ENCODE measurements at places on chromosomes 3 and 15. TPM values are rescaled to one million over a fixed set of nuclear protein-coding genes. Genes with fewer than 3 reads are reported as not detected.

SLC22A14 gene
- under 0.01 TPM for total RNA-seq

DNA sequence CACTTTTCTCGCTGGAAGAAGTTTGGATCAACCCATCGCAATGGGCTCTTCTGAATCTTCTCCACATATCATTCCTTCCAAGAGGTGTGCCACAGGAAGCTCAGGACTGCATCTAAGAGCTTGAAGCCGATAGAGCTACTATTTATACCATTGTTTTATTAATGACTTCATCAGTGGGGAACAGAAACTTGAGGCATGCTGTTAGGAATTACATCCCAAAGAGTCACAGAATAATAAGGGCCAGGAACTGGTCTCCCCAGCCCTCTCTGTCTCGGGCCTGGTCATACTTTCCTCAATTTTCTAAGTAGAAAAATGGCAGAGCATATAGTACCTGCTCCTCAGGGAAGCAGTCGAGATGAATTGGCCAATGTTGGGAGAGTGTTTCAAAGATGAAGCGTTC is 16.9 kb upstream of the C15orf61 start:
- DNase-seq = no peak

DNA sequence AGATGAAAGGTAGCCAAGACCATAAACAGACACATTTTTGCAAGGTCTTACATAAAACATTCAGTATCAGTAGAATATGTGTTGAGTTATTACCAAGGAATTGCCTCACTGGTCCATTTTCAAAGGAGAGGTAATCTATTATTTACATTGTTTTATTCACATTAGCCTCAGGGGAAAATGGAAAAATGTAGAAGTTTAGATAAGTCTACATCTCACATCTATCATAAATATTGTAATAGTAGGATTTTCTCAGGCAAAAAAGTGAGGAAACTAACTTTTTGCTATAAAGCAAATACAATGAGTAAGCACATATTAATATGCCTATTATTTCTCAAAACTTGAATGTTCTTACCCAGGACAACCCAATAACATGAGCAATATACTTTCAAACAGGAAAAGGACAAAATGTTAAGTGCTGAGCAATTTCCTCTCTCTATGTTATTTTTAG is 184.6 kb upstream of the AGTR1 start:
- no peak for DNase-seq

GRCh38 chr15:71111181-71111565 is 4.1 kb upstream of the THSD4 start:
- DNase-seq = no peak

- no peak for DNase-seq
These were observed 93.7 kb upstream of the RBMS3 start for GRCh38 chr3:29186982-29187725.

TRIM71 gene
- under 0.01 TPM for total RNA-seq

DNA sequence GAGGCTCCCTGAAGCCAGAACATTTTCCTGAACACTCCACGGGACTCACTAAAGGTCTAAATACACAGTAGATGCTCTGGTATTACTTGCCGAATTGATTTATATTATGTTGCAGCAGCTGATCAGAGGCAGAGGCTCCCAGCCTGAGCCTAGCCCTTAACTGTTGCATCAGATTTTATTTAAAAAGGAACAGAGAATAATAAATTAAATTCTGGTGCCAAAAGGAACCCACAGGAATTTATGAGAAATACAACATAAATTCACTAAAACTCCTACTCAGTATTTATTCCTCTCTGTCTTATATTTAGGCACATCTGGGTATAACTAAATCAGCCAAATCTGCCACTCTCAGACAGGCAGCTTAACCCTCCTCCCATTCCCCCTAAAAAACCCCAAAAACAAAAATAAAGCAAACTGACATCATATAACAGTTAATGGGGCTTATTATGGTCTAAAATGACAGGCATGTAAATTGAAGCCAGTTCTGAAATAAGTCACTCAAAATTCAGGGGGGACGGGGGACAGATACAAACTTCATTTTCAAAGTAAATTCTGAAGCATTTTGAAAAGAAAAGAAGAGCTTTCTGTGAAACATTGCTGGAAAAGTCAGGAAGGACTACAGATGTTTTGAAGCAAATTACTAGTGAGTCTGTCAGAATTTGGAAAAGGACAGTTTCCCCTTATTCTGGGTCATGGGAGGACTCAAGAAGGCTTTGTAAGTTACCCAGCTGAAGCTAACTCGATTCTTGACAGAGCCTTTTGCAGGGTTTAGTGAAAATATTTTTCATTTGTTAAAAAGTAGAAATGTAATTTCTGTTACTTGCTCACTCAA is 53.8 kb upstream of the CORO2B start:
- no peak for DNase-seq

PSTPIP1 gene
- 0.25 TPM for total RNA-seq

SI gene
- not detected for total RNA-seq

LRTM1 gene
- not detected for total RNA-seq

GRCh38 chr3:56864090-56864489 is 62.3 kb upstream of the ARHGEF3 start:
- no peak for DNase-seq

SOX2 gene
- total RNA-seq = not detected

GRCh38 chr3:45179163-45179562 is 33.0 kb upstream of the CDCP1 start:
- no peak for DNase-seq

DNA sequence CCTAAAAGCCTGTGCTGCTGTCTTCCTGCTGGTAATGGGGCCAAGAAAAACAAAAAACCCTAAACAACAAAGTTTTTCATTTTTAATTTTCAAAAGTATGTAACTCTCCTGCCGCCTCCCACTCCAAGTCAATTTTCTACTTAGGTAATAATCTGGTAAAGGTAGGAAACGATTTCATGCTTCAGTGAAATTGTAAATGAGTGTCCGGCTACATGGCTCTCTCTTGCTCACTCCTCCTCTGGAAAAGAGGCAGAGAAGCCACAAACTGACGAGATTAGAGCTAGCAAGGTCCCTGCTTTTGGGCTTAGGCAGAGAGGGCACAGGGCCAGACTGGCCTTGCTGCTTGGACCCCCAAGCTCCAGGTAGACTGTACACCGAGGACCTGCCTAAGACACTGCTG is 23.5 kb downstream of the KLHL25 start:
- no peak for DNase-seq

ERICH6 gene
- under 0.01 TPM for total RNA-seq

FYCO1 gene
- total RNA-seq = 8.3 TPM

DNA sequence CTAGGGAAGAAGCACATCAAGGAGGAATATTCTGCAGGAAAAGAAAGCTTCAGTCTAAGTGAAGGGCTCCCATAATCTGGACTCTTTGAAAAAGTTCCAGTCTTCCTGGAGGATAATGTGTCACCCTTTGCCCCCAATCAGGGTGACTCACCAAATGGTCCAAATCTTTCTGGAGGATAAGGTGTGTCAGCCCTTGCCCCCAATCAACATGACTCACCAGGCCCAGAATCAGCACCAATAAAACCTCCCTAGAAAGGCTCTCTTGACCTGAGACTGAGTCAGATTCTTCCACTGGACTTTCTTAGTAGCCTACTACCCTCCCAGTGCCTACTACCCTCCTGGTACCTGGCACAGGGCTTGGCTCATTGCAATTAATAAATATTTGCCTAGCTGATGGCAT is 9.5 kb upstream of the ARL14 start:
- DNase-seq = no peak

DNA sequence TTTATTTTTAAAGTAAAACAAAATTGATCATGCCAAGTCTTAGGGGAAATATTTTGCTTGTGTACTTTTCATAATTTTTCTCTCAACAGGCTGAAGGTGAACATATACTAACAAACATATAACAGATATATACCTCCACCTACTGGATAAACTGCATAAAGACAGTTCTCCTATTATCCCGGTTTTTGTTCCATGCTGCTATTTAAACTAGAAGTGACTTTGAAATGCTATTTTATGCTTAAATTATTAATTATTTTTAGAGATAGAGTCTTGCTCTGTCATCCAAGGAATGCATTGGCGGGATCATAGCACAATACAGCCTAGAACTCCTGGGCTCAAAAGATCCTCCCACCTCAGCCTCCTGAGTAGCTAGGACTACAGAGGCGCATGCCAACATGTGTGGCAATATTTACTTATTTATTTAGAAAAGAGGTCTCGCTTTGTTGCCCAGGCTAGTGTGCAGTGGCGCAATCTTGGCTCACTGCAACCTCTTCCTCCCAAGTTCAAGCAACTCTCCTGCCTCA is 49.8 kb downstream of the ST3GAL6 start:
- peak; percentile 34 for DNase-seq

- DNase-seq = no peak
These were observed 127.1 kb upstream of the RBMS3 start for GRCh38 chr3:29153811-29154210.

- no peak for DNase-seq
These were observed 29.0 kb downstream of the ADCY5 start for GRCh38 chr3:123419850-123420297.

DNA sequence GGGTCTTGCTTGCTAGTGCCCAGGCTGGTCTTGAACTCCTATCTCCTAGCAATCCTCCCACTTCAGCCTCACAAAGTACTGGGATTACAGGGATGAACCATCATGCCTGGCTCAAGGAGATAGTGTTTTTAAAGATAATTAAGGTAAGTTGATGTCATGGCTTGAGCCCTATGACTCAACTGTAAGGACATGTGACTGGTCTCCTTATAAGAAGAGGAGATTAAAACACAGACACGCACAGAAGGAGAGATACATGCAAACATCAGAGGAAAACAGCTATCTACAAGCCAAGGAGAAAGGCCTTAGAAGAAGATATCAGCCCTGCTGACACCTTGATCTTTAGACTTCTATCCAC is 220.4 kb upstream of the GADL1 start:
- DNase-seq = no peak

DNA sequence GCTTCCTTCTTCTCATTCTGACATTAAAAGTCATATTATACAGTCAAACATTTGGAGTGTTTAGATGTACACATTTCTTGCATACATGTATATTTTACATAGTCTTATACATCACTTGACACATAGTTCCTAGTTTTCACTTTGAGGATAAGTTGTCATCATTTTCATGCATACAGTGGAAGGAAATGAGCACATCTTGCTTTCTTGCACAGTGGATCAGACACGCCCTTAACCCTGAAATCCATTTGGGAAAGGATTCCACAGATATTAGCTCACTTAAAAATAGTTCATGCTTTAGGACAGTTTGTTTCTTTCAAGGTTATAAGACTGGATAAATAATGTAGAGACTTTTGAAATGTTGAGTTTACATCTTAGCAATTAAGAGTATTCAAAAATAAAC is 148.6 kb upstream of the MME start:
- no peak for DNase-seq

- DNase-seq = no peak
These were observed 264.2 kb upstream of the TLE3 start for GRCh38 chr15:70361891-70362290.

OR5AC2 gene
- not detected for total RNA-seq

DNA sequence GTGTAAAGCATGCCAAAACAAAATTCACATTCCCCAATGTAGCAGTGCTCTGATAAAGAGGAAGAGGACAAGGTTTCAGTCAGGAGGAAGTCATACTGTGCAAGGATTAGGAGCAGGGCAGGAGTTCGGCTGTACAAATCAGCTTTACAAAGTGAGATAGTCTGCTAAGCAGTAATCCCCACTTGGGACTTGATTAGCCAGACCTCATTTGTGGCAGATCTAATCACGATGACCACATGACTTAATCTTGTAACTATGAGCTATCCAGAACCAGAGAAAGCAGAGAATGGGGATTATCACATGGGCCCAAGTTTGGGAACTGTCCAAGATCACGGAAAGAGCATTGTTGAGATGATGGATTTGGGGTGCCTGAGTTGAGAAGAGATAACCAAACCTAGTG is 7.8 kb downstream of the DCBLD2 start:
- DNase-seq = no peak

GRCh38 chr3:11452885-11453847 is 181.0 kb downstream of the ATG7 start:
- DNase-seq = peak; percentile 86

DNAH12 gene
- total RNA-seq = under 0.01 TPM

DNA sequence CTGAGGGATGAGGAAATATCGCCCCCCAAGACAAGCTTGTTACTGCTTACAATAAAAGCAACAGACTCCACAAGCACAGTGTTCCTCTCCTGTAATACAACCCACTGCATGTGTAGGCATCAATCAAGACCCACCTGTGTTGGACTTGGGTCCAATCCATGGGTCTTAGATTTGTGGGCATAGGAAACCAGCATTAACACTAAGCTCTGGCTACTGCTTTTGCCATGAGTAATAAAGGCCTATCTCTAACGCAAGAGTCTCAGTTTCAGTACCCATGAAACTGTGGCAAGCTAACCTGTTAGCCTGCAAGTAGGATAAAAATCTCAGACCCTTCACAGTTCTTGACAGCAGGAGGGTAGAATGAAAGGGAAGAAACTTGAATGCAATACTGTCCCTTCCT is 5.2 kb upstream of the EIF1B start:
- DNase-seq = no peak

- DNase-seq = no peak
These were observed 216.9 kb downstream of the ROBO2 start for GRCh38 chr3:77256584-77257503.

- no peak for DNase-seq
These were observed 35.3 kb upstream of the CDCP1 start for GRCh38 chr3:45181496-45181895.

- peak; percentile 83 for DNase-seq
These were observed 65.2 kb downstream of the FNDC3B start for GRCh38 chr3:172104471-172105072.

Measured in dermis microvascular lymphatic vessel endothelial cell (primary cell).